ENCODE measurements at places on chromosomes 4 and X.
A peak's percentile ranks its signal among the peaks of the same experiment; 100 is the strongest.

- no peak for DNase-seq
Observed at GRCh38 chrX:111719426-111720210, 38.6 kb downstream of the ALG13 start.

DNA sequence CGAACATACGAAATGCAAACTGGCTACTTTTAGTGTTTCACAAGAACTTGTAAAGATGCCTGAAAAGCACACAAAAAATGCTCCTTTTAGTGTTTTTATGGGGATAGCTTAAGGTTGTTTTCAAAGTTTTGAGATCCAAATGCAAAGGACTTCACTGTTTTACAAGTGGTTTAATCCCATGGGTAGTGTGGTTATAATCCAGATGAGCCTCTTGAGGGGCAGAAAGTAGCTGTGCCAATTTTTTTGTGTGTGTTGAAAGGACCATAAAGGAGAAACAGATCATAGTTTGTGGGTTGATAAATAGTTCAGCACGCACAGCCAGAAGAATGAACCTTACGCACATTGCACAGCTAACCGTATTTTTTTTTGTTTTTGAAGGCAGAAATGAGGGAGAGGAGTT is 126.9 kb upstream of the GIMD1 start:
- DNase-seq: no peak

DNA sequence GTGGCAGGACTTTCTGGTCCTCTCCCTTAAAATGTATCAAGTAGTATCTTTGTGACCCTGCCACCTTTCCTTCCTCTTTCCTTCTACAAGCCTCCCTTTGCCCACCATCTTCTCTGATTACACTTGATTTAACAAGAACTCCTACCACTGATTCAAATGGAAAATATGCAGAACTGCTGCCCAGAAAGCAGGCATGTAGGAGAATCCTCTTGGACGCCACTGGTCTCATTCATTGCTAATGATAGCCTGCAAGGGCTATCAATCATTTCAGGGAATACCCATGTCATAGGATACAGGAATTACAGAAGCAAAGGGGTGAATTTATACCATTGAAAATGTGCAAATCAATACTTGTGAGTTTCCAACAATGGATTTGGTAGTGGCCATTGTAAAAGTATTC is 294.6 kb upstream of the NRK start:
- DNase-seq: no peak

DNA sequence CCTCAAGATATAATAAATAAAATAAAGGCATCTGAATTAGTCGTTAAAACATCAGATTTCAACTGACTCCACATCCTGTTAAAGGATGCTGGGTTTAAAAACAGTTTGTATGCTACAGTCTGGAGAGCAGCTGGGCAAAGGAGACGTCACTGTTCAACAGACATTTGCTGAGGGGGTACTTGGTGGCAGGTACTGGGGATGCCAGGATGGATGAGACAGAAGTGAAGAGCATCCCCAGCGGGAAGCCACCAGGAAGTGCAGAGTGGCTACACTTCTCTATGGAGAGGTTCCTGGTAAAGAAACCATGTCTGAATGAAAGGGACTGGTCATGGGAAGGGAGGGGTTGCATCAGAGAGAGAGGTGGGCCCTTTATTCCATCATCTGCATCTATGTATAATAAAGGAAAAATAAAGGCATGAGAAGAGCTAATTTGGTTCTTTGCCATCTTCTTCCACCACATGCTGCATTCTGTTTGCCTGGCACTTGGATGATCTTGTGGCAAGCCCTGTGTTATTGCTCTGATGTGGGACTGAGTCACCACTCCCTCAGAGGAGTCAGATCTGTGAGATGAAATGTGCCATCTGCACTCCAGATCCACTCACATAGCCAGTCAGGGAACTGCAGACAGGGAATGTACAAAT is 145.0 kb downstream of the SOWAHB start:
- no peak for DNase-seq

DNA sequence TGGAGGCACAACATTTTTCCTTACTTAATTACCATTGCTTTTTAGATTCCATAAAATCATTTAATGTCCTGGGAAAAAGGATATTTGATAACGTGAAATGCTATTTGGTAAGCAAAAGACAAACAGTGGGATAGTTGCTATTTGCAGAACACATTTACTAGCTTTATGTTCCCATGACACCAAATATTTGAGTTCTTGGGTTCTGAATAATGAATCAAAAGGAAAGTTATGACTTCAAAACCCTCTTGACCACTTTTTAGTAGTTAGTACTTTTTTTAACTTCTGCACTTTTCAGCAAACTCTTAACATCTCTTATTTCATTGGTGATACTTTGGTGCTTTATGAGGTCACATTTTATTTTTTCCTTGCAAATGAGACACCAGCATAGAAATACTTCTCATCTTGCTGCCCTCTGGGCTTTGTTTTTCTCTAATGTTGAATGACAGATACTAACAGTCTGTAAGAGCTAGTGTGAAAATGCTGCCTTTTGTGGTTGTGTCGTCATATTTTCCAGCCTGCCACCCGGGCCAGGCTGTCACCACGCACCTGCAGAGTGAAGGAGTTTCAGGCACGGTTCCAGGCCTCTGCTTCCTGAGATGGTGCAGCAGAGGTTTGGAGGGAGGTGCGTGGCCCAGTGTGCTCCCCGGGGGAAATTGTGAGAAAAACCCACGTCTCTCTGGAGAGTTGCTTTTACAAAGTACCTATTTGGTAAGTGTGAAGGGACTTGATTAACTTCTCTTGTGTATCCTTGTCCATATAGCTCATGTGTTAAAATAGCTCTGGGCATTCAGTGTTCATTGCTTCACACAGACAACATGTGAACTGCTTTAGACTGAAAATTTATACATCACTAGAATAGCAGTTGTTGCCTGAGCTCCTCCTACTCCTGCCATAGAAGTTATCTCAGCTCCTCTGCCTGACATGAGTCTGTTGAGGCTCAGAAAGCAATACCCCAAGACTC is 34.7 kb downstream of the MSL3 start:
- peak; percentile 31 for DNase-seq

- DNase-seq: no peak
Observed at GRCh38 chr4:6746721-6747293, 30.8 kb downstream of the BLOC1S4 start.

DNA sequence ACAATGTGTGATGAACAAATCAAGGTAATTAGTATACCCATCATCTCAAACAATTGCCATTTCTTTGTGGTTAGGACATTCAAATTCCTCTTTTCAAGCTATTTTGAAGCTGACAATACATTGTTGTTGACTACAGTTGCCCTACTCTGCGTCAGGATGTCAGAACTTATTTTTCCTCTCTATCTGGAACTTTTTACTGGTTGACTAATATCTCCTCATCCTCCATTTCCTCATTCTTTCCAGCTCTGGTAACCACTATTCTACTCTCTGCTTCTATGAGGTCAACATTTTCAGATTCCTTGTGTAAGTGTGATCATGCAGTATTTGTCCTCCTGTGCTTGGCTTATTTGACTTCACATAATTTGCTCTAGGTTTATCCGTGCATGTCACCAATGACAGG is 240.5 kb upstream of the HS3ST1 start:
- DNase-seq: no peak

DNA sequence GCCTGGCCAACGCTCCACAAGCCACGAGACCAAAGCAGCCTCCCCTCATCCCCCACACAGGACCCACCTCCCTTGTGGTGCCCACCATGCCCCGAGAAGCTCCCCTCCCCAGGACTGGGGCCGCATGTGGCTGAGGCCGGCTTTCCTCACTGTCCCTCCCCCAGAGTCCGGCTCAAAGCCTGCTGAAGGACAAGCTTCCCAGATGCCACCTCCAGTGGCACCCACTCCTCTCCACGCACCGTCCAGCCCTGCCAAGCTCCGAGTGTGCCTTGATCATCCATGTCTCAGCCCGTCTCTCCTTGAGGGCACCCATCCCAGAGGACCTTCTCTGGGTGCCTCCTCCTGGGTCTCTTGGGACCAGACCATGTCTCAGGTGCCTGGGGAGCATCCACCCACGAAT is 58.8 kb upstream of the MXD4 start:
- no peak for DNase-seq

- DNase-seq: no peak
Observed at GRCh38 chr4:188701952-188702351, 562.7 kb downstream of the TRIML1 start.

DNA sequence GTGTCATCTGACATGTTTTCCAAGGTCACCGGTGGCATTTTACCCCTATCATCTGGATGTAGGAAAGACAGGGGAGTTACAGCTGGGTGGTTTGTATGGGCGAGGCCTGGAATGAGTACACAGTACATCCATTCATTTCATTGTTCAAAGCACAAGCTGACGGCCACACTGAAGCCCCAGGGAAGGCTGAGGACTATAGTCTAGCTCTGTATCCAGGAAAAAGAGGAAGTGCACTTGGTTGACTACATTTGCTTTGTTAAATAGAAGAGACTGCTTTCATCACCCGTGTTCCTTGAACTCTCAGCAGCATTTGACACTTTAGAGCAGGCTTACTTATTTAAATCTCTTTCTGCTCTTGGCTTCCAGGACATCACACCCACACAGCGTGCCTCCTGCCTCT is 1041.0 kb upstream of the TENM3 start:
- no peak for DNase-seq

DNA sequence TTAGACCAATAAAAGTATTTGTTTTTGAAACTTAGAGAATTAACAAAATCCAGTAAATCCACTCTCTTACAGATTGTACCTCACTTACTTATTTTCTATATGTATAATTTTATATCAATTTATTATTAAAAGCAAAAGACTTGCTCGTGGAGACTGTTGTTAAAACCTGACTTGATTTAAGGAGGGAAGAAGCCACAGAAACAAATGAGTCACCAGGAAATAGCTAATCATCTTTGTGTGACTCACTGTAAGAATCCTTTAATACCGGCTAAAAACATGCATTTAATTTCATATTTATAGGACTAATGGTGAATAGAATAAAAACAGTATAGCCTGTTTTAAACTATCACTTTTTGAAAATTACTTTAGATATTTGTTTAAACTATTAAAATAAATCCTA is 29.9 kb upstream of the UBE2NL start:
- no peak for DNase-seq

- no peak for DNase-seq
Observed at GRCh38 chr4:10480616-10481015, 23.4 kb upstream of the ZNF518B start.

DNA sequence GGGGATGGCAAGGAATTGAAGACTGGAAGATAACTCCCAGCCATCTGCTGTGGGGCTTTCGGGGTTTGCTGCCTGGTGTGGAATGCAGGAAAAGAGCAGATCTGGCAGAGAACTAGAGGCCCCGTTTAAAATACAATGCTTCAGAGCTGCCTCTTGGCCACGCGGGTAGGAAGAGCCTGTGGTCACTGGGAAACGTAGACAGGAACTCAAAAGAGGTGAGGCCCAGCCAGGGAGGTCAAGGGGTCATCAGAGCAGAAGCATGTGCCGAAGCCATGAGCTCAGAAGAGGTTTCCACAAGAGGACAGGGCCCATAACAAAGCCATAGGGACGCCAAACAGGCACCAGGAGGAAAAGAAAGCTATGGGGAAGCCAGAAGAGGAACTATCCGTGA is 14.5 kb upstream of the STS start:
- no peak for DNase-seq

DNA sequence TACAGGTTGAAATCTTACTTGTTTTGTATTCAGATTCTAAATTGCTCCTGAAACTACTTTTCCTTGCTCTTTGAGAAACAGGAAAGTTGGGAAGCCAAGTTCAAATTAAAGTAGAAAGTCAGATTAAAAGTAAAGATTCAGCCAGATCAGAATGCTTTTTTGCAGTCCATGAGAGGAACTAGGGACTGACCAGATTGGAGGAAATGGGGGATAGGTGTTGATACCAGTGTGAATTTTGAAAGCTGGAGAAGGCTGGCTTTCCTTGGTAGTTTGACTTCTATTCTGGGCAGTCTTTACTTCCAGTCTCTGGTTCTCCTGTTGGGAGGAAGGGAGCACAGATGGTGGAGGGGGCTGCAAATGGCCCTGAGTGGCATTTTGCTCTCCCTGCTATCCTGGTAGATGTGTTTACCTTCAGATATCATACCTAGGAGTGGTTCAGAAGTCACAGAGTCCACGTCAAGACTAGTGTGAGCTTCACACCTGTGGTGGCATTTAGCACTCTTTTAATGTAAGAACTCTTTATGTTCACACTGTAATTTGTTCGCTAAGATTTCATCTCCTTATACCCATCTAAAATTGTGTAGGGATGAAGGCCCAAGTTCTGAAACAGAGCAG is 68.8 kb downstream of the FNIP2 start:
- DNase-seq: no peak

- no peak for DNase-seq
Observed at GRCh38 chrX:116806288-116806802, 343.6 kb upstream of the CT83 start.

DNA sequence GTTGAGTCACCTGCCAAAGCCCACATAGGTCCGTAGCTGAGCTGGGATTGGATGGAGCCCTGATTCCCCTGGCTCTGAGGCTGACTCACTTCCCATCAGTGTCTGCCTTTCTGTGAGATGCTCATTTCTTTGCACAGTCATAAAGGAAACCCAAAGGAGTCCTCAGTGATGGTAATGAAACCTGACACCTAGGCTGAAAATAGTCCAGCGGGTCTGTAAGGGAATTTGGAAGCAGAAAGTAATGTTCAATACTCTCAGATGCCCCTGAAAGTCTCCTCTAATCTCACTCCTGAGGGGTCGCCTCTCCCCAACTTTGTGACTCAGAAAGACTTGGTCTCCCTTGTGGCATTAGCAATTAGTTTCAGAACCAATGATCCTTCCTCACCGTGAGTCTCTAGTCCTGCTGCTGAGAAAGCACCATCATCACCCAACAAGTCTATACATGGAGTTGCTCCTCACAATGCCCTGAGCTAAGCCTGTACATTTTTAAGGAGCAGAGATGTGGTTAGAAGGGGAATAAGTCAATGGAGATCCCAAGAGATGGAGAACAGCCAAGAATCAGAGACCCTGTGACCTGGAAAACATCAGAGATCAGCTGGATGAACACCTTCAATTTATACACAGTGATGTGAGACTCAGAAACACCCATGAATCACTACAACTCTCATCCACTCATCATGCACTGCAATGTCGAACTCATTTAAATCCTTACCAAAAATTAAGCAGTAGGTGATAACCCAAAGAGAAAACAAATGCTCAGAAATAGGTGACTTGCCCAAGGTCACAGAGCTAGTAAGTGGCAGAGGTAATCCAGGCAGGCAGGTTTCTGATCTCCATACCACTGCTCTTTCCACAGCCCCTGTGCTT is 219.0 kb upstream of the CPEB2 start:
- peak; percentile 11 for DNase-seq

DNA sequence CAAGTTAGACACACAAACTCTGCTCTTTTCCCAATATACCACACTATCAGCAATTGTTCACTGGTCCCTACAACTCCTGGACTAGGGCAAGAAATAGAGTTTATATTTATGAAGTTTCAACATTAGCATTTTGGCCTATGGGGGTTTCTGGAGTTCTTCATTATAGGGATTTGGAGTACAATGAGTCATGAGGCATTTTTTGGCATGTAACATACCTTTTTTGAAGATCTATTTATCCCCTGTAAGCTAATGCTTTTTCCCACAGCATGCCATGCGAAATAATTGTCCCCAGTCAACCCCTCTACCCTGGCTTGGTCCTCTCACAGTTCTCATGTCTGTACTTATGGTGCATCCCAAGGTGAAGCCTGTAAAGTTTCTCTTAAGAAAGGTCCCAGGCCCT is 36.7 kb upstream of the EDA2R start:
- DNase-seq: no peak

- no peak for DNase-seq
Observed at GRCh38 chr4:8171266-8171665, 12.7 kb upstream of the ABLIM2 start.

- DNase-seq: no peak
Observed at GRCh38 chr4:159500861-159501260, 398.0 kb downstream of the RAPGEF2 start.
